Neuronal stem cell (in vitro differentiated cells): ENCODE measurements at places on chromosomes 7 and 10.

- DNase-seq, result no peak
Measured at GRCh38 chr7:98284335-98285036, 3.0 kb downstream of the BRI3 start.

- DNase-seq, result peak; percentile 9
Measured at GRCh38 chr7:40680657-40681056, 545.9 kb downstream of the SUGCT start.

GRCh38 chr10:19819419-19820033 lies 3.3 kb downstream of the PLXDC2 start:
- peak; percentile 31 for DNase-seq

- DNase-seq, result no peak
Measured at GRCh38 chr10:35346248-35346647, 9.9 kb downstream of the CCNY start.

- DNase-seq, result no peak
Measured at GRCh38 chr10:63697956-63698786, 177.0 kb downstream of the REEP3 start.

DNA sequence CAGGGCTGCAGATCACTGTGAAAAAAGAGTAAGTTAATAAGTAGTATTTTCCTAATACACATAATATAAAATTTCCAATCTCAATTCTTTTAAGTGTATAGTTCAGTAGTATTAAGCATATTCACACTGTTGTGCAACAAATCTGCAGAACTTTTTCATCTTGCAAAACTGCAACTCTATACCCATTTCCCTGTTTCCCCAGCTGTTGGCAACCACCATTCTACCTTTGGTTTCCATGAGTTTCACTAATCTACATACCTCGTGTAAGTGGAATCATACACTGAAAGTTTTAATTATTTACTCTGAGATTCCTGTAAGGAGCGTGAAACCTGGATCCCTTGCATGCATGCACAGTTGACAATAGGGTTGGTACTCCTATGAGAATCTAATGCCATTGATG lies 155.4 kb downstream of the ZPBP start:
- DNase-seq, result no peak

GRCh38 chr10:22624287-22624738 lies 90.1 kb downstream of the PIP4K2A start:
- no peak for DNase-seq

DNA sequence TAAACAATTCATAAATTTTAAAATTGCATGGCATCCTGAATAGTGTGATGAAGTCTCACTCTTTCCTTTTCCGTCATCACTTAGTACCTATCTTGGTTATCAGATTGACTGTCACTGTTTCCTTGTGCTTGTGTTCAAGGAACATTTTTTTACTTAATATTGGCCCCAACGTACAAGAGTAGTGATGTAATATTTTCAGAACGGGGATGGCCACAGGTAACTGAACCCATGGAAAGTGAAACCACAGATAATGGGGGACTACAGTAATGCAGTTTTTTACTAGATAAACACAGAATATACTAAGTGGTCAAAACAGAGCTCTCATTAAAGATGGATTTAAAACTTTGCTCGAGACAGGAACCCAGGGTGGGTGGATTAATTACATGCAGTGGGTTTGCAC lies 85.4 kb downstream of the MACC1 start:
- no peak for DNase-seq

DNA sequence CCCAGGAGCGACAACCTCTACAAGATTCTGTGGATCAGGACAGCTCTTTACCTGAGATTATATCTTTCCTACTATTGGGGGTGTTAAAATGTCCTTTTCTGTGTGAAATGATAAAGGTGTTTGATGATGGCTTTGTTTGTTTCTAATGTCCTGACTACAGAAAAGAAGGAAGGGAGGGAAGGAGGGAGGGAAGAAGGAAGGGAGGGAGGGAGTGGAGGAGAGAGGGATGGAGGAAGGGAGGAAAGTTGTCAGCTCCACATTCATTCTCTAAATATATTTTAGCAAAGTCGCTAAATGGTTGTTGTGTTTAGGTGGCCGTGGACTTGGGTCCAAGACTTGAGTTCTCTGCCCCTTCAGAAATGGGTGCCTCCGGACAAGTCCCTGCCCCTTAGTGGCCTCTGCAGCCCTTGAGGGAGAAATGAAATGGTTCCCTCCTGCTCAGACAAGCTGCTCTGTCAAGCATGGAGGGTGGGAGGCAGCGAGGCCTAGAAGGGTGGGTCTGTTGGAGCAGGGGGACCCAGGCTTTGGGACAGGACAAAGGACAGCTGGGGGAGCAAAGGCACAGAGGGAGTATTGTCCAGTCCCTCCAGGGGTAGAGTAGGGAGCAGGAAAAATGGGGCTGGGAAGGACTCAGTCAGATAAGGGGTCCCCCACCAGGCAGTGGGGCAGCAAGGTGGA lies 4.4 kb downstream of the RGS10 start:
- no peak for DNase-seq

- DNase-seq, result no peak
Measured at GRCh38 chr10:30784524-30784896, 155.0 kb upstream of the LYZL2 start.

DNA sequence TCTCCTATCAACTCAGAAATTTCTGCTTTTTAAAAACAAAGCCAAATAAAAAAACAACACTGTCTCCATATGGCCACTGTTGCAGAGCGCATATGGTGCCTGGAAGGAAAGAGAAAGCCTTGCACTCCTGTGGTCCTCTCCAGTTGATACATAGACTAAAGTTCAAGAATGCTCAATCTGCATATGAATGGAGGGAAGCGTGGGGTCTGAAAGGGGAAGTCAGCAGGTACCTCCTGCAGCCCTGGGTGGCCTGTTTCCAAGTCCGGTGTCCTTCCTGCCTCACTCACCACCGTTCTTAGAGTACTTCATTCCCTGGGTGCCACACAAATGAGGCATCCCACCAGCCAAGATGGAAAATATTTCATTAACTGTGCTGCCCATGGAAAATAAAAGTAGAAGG lies 138.3 kb upstream of the PALS2 start:
- DNase-seq, result peak; percentile 14

DNA sequence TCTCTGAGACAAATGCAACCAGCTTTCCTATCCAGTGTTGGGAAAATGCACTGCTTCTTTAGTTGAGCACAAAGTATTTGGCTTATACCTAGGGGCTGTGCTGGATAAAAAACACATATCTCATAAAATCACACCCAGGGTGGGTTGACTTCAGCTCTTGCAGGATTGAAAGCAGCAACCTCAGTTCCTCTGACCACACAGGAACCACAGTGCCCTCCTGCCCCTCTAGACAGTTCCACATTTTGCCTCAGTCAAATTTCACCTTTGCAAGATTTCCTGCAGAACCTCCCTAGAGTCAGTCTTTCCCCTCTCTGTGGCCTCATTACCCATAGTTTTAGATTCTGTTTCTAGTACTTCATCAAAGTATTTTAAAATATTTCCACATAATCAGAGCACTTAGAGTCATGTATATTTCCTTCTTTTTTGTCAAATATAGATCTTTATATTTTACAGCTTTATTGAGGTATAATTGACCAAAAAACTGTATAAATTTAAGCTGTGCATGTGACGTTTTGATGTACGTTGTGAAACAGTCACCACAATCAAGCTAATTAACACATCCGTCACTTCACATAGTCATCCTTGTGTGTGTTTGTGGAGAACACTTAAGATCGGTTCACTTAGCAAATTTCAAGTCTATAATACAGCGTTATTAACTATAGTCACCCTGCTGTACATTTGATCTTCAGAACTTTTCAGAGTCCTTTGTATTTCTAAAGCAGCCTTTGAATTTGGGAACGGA lies 37.0 kb upstream of the EGR2 start:
- no peak for DNase-seq

GRCh38 chr10:70158113-70158512 lies 11.6 kb upstream of the TYSND1 start:
- no peak for DNase-seq

- no peak for DNase-seq
Measured at GRCh38 chr7:38760226-38760625, 129.1 kb upstream of the AMPH start.

DNA sequence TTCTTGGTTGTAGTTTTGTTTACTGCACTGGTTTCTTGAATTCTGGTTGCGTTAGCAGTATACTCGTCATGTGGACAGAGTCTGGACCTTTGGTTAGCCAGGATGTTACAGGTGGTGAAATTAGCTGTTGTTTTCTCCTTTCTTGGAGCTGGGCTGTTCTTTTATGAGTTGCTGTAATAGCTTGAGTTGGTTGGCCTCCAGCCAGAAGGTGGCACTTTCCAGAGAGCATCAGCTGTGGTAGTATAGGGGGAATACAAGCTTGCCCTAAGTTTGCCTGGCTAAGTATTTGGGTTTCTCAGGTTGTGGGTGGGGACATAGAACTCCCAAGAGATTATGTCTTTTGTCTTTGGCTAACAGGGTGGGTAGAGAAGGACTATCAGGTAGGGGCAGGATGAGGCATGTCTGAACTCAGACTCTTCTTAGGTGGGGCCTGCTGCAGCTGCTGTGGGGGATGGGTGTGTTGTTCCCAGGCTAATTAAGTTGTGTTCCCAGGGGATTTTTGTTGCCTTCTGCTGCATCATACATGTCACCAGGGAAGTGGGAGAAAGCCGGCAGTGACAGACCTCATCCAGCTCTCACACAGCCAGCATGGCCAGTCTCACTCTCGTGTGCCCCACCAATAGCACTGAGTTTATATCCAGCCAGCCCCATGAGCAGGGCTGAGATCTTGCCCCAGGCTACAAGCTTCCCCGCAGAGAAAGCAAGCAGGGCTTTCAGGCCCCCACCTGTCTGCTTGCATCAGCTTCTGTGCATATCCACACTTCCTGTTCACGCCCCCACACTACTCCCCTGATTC lies 246.7 kb upstream of the TPK1 start:
- DNase-seq, result no peak

DNA sequence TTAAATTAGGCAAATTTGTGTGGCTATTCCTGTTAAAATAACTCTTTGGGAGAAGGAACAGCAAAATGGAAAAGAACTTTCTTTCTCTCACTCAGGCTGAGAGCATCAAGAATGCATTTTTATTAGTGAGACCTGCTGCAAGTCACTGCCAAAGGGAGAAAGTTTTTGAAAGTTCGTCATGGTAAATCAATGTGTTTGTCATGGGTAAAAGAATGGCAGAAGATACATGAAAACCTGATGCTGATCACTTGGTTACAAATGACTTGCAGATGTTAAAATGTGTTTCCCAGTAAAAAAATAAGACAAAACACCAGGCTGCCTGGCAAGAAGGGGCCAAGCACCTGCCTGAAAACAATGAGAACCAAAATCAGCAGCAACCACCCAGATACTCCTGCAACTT lies 484.7 kb upstream of the NRP1 start:
- DNase-seq, result no peak

- no peak for DNase-seq
Measured at GRCh38 chr10:22322641-22323160, 1.8 kb downstream of the BMI1 start.

- DNase-seq, result peak; percentile 68
Measured at GRCh38 chr7:101099969-101100781, 14.9 kb downstream of the TRIM56 start.

- DNase-seq, result no peak
Measured at GRCh38 chr10:26755443-26755903, 58.0 kb downstream of the PDSS1 start.

- DNase-seq, result no peak
Measured at GRCh38 chr10:84269773-84270172, 24.9 kb downstream of the RGR start.

DNA sequence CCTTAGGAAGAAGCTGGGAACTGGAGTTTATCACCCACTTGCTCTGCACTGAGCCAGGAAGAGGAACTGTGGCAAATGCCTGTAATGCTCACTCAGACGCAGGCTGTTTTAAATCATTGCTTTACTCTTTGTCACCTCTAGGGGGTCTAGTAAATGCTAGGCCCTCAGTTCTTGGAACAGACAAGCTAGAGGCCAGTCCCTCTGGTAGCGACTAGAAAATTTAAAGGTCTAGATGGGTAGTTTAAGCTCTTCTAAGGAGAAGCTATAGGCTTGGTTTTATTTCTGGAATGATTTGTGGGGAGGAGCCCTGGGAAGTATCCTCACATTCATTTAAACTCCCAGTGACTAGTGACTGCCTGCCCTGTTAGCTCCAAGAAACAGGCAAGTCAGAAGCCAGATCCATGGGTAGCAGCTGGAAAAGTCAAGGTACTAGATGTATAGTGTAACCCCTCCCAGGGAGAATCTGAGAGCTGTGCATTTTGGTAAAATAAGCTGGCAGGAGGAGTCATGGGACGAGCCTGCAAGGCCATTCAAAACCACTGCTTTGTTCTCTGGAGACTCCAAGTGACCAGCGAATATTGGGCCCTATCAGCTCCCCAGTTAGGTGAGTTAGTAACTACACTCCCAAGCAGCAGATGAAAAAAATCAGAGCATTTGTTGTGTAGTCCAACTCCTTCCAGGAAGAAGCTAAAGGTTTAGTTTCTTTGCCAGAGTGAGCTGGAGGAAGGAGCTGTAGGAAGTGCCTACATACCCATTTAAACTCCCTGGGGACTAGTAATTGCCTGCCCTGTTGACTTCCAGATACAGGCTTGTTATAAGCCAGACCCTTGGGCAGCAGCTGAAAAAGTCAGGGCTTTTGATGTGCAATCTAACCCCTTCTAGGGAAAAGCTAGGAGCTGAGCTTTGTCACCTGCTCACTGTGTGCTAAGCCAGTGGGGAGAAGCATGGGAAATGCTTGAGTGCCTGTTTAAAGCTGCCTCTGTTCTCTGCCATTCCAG lies 68.9 kb downstream of the DYNC1I1 start:
- no peak for DNase-seq

GRCh38 chr7:4667776-4668509 lies 14.2 kb upstream of the FOXK1 start:
- DNase-seq, result no peak

DNA sequence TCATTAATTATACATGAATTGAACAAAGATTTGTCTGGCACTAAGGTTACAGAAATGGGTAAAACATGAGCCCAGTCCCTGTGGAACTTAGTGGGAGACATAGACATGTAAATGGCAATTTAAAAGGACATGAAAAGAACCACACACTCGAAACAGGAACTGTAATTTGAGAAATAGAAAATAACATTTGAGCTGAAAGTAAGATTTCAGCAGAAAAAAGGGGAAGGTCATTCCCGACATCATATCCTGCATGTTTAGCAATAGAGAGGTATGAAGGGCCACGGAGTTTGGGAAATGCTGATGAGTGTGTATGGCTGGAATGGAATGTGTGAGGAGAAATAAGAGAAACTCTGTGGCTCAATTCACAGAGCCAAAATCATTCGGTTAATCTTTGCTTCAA lies 175.4 kb upstream of the AHR start:
- no peak for DNase-seq

DNA sequence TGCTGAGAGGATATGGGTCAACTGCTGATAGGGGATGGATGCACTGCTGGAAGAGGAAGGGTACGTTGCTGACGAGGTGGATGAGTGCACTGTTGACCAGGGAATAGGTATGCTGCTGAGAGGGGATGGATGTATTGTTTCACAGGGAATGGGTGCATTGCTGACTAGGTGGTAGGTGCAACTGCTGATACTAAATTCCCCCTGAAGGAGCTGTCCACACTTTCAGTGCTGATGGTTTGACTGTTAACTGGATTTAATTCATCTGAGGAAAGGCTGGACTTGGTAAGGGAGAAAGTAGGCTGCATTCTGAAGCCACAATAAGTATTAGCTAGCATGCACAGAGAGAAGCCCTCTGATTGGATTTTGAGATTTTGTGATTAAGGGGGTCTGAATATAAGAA lies 1196.8 kb upstream of the PHF14 start:
- peak; percentile 5 for DNase-seq
